Stimulated activated CD8-positive, alpha-beta memory T cell treated with anti-CD3 and anti-CD28 coated beads, Interleukin-4, amount 100 ng/mL, for 4 hours (primary cell): ENCODE measurements at places on chromosomes 6 and 20.
A peak's percentile ranks its signal among the peaks of the same experiment; 100 is the strongest.

GRCh38 chr6:109056661-109057060 lies 38.0 kb downstream of the SESN1 start:
- no peak for DNase-seq

DNA sequence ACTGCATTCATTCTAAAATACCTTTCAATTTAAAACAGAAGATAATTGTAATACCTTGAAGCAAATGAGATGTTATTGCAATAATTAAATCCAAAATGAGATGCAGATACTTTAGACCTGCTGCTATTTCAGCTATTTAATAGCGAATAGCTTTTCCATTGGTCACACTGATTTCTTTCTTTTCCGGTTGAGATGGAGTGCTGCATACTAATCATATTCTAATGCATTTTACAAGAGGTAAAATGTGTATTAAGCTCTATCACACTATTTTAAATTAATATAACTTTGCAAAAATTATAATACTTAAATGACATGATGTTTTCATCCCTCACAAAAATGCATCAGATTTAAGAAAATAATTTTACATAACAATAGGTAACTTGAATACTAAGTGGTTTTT lies 74.0 kb downstream of the ADGRB3 start:
- no peak for DNase-seq

- DNase-seq: no peak
Observed at GRCh38 chr20:14950633-14951032, 613.2 kb upstream of the FLRT3 start.

DNA sequence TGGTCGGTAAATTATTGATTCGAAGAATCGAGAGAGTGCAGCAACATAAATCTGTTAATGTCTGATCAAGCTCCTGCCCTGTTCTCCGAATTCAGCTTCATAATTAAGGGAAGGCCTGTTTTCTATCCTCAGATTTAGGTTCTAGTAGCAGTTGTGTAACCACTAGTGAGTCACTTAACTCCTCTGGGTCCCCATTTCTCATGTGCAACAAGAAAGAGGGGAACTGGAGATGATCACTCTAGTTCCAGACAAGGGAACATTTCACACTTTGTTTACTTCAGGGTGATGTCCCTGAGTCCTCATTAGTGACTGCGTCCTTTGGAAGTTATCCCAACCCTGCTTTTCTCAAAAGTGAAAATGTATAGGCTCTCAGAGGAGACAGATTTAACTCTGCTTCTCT lies 68.1 kb upstream of the RNF146 start:
- DNase-seq: no peak

DNA sequence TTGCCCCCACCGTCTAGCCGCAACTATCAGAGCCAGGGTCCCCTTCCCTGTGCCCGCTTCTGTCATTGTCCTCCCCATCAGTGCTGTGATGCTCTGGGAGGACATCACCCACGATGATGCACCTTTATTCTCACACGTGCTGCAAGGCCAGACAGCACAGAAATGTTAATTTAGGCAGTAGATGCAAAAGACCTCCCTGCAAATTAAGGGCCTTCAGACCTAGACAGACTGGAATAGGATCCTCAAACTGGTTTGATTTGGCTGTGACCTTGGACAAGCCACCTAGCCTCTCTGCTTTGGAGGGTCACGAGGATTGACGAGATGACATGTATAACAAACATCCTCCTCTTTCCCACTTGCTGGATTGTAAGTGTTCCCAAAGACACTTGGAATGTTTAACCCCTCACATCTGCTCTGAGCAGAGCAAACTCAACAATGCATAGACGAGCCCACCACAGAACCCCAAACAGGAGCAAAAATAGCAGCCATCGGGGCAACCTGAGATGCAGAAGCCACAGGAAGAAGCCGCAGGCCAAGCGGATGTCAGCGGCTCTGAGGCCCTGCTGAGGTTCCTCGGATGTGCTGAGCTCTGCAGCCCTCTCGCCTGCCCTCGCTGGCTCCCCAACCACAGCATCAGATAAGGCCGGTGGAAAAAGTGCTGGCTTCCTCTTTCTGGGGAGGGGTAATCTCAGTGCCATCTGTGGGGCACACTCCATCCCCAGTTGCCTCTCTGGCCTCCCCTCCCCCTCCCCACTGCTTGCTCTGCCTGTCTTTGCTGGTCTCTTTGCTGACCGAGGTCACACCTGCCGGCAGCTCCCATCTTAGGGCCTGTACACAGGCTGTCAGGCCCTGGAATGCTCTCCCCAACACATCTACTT lies 35.3 kb downstream of the TOX2 start:
- peak; percentile 37 for DNase-seq

DNA sequence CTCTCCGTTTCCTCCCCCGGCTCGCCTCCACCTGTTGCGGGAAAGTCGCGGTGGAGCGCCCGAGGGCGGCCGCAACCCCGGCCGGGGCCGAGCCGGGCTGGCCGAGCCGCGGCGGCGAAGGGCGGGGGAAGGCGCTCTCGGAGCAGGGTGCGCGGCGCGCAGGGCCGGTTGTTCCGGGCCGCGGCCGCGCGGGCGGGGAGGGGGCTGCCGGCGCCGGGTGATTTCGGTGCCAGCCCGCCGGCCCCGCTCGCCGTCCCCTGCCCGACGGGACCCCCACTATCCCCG lies 235 bp downstream of the MAP7 start:
- no peak for DNase-seq

DNA sequence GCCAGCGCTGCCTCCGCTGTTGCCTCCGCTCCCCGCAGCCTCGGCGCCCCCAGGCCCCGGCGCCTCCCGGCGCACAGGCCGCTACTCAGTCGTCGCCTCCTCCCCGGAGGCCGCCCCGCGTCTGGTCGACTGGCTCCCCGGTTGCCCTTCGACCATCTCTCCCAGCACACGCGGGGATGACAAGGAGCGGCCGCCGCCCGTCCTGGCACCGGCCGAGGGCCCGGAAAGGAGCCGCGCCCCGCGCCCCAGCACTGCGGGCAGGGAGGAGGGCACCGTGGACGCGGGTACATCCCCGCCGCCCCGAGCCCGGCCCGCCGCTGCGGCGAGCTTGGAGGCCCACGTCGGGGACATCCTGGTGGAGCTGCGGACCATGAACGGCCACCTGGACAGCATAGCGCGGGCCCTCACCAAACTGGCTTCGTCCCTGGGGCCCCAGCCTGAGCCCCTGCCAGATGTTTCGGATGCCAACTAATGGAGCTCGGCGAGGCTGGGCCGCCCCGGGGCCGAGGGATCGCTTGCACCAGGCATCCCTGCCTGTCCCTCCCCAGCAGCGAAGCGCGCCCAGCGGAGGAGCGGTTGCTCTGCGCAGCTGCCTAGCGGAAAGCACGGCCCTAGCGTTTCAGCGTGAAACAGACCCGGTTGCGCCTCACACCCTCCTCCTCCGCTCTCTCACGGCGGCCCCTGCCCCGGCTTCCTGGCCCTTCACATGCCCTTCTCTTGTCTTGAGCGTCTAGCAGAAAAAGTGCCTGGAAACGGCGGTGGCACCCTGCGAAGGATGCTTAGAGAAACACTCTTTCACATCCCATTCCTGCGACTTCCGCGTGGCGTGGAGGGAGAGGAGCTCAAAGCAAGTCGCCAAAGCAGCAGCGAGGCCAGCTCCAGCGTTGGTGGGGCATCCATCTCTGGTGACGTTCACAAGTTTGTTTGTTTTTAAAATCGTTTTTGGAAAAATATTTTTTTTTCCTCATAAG lies 285.8 kb upstream of the SUPT3H start:
- no peak for DNase-seq

GRCh38 chr6:165925474-165926156 lies 242.0 kb downstream of the TBXT start:
- DNase-seq: no peak

GRCh38 chr6:142155895-142156757 lies 9.1 kb downstream of the VTA1 start:
- no peak for DNase-seq

DNA sequence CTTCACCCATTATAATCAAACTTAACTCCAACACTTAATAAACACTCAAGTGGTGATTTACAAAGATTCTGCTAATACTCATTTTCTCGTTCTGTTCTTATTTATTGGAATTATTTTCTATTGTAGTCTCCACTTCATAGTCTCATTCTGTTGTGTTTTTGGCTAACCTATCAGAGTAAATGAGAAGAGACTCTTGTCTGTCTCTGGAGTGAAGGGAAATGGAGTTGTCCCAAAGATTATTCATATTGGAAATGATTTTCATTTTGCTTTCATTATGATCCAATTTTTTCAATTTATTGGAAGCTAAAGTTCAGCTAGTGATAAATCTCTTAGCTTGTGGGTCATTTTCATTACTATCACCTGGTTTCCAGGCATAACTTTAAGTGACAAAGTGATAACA lies 454.9 kb upstream of the JAG1 start:
- no peak for DNase-seq

GRCh38 chr20:24978513-24978912 lies 14.0 kb downstream of the APMAP start:
- no peak for DNase-seq

DNA sequence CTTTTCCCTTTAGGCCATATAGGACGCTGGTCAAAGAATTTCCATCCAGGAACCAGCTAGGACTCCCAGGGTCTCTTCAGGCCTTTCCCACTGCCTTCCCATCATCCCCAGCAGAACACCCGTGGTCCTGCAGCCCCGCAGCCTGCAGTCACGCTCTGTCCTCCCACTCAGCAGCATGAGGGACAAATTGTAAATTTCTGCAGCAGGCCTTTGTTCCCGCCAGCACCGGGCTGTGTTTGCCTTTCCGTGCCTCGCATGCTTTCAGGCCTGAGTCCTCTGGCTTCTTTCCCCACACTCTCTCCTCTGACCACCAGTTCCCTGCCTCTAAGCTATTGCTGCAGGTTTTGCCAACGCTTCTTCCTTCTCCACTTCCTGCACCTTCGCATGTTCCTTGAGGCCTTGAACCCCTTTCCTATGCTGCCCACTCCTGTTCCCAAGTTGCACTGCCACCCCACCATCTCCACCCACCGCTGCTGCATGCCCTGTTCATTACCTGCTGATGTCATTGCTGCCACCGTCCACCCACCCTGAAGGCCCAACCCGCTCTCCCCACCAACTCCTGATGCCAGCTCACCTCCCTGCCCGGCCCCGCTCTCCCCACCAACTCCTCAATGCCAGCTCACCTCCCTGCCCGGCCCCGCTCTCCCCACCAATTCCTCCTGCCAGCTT lies 49.8 kb downstream of the RNASET2 start:
- no peak for DNase-seq

- DNase-seq: no peak
Observed at GRCh38 chr6:137277971-137278637, 58.9 kb upstream of the IFNGR1 start.

- no peak for DNase-seq
Observed at GRCh38 chr20:50149481-50150254, 3.9 kb downstream of the PEDS1 start.

DNA sequence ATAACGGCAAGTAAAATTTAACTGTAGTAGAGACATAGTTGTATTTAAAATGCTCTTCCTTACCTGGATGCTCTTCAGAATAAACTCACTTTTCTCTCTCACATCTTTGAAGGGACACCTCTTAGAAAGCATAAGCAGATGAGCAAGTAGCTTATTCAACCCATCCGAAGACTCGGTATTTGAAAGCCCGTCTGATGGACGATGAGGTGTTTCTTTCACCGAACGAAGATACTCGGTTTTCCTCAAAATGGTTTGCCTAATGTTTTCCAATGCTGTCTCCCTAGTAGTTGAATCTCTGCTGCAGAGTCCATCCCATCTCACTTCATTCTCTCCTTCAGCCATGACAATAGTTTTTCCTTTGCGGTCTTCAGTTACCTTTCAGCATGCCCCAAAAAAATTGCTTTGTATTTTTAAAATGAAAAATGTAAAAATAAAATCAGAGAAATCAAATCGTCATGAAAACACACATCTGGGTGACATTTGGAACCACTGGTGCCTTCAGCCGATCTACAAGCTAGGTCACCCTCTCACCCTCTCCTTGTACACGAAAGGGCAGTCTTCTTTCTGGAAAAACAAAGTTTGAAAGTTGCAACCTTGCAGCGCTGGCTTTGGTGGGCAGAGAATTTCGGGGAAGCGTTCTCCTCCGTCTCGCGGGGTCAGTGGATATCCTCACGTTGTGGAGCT lies 772 bp downstream of the SESN1 start:
- no peak for DNase-seq

DNA sequence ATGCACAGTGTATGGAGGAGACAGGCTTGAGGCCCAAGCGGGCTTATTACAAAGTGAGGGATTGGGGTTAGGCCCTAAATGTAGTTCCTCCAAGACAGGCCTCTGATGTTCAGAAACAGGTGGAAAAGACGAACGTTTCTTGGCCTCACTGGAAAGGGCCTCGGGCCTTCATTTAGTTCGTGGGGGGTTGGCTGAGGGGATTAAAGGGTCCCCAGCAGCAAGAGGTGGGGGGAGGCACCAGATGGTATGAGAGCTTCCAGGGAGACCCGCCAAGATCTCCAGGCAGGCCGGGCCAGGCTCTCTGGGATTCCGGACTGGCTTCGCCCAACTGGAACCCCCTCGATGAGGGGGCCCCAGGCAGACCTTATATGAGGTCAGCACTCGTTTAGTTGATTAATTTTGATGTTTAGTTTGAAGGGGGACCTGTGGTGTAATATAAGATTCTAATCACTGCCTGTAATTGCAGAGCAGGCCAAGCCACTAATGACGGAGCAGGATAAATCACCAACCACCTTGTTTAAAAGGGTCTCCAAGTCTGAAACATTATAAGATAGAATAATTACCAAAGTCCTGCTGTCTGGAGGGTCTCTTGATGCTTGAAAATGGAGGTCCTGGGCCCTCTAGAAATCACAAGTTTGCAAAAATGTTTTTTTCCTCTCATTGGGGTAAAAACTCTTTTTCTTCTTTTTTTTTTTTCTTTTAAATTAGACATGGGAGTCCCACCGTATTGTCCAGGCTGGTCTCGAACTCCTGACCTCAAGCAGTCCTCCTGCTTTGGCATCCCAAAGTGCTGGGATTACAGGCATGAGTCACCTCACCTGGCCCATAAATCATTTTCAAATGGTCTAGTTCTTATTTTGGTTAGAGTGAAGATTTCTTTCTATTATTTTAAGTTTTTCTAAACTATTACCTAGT lies 2.2 kb downstream of the HMGA1 start:
- DNase-seq: no peak

- no peak for DNase-seq
Observed at GRCh38 chr6:110102411-110102810, 77.1 kb downstream of the WASF1 start.

DNA sequence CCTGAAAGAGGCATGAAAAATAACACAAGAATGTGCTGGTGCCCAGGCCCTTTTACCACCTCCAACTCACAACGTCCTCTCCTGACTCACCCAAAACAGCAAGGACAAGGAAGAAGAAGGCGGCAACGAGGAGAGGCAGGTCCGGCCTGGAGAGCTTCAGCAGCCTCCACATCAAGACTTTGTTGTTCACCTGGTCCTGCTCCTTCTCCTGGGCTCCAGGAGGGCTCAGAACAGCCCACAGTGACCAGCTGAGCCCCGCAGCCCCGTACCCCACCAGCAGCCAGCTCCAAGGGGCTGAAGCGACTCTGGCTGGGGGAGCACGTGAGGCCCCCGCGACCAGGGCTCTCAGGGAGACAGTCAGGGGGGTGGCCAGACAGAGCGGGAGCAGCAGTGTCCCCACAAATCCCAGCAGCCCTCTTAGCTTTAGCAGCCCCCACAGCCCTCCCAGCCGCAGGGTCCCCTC lies 857 bp downstream of the TAP2 start:
- DNase-seq: no peak

- DNase-seq: no peak
Observed at GRCh38 chr6:29552512-29553051, 7.0 kb downstream of the UBD start.
